ENCODE measurements at places on chromosomes 6 and 20.

DNA sequence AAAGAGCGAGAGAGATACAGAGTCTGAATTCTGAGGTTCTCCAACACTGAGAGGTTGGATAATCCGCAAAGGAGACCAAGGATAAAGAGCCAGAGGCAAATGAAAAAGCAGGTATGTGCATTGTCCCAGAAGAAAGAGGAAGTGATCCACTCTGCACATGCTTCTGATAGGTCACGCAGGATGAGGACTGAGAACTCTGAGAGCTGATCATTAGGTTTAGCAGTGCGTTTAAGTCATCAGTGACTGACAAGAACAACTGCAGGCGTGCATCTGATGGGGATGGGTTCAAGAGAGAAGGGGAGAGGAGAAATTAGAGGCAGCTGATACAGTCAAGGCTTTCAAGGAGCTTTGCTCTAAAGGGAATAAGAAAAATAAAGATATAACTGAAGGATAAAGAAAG is 301.2 kb upstream of the SGK1 start:
- no peak for DNase-seq

GRCh38 chr6:158083455-158084325 is 84.4 kb downstream of the SERAC1 start:
- no peak for DNase-seq

GRCh38 chr6:4747588-4747987 is 28.6 kb upstream of the CDYL start:
- DNase-seq, result no peak

DNA sequence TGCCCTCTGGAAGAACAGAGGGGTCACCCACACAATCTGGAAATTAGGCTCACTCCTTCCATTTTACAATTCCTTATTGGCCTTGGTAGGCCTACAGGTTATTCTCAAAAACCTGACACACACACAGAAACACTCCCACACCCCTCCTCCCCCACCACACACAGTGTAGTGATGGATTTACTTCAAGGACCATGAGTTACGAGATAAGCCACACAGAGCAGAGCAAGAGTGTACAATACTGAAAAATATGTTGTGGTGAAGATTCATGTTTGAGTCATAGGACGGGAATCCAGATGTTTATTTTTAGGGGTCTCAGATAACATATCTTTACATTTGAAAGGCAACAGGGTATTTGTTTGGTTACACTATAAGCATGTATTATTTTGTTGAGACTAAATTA is 291.9 kb downstream of the PLCB1 start:
- DNase-seq, result no peak

GRCh38 chr6:40227735-40228134 is 293.5 kb upstream of the MOCS1 start:
- DNase-seq, result peak; percentile 30

DNA sequence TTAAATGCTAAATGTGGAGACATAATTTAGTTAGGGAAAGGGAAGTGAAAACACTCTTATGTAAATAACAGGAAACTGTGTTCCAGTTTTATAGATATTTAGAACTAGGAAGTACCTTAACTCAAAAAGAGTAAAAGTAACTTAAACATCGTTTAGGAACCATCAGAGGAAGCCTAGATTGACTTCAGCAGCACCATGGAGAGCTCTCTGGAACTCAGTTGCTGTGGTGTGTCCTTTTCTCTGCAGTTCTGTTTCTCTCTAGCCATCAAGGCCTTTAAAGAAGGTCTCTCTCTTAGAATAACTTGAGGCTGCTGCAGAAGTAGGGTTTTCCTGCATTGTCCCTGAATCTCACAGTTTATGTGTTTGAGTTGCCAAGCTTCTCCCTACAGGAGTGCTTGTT is 26.9 kb downstream of the CLVS2 start:
- no peak for DNase-seq

GRCh38 chr6:154664287-154664686 is 68.9 kb upstream of the SCAF8 start:
- DNase-seq, result no peak
